Activated naive CD8-positive, alpha-beta T cell treated with anti-CD3 and anti-CD28 coated beads, Interleukin-2, amount 50 U/mL, for 24 hours (primary cell): ENCODE measurements at places on chromosomes 2 and 18.

- no peak for DNase-seq
These were observed 175.8 kb upstream of the ZSWIM2 start for GRCh38 chr2:187024739-187025138.

GRCh38 chr2:188450732-188451483 is 159.2 kb downstream of the GULP1 start:
- no peak for DNase-seq

DNA sequence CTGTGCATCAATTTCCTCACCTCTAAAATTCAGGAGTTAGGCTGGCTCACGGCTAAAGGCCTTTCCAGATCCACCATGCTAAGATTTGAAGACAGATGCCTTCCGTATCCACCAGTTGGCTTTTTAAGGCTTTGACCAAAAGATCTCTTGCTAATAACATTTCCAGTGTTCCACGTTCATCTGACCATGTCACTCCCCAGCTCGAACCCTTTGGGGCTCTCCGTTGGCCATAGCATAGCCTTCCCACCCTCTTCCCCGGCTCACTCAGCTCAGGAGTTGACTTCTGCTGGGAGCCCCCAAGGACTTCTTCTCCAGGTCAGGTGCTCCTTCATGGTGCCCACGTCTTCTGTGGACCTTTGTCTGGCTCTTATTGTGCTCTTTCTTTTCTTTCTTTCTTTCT is 53.3 kb downstream of the MYCN start:
- no peak for DNase-seq

DNA sequence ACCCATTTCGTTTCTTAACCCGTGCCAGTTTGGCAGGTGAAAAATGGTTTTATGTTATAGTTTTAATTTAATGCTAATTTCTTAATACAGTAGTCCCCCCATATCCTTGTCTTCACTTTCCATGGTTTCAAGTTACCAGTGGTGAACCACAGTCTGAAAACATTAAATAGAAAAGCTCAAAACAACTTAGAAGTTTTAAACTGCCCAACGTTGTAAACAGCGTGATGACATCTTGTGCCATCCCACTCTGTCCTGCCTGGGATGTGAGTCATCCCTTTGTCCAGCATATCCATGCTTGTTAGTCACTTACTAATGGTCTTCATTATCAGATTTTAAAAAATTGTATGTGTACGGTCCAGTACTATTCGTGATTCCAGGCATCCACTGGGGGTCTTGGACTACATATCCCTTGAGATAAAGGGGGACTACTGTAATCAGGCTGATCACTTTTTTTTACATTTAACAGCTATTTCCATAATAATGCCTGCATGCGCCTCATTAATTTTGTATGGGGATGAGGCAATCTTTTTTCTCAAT is 31.9 kb downstream of the SLC66A3 start:
- no peak for DNase-seq

DNA sequence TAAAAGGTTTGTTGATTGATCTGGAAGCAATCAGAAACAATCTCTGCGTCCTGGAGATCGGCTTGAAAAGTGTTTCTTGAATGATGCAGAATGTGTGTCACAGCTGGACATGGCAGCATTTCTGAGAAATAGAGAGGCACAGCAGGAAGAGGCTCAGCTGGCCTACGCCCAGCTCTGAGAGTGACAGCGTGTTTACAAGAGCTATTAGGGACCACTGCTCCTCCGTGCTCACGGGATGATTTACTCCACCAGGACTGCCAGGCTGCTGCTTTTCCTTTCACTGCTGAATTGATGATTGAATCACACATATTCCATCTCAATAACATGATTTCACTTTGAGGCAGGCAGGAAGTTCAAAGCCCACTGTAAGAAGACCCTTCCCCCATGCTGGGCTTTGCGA is 62.8 kb downstream of the GALNT14 start:
- DNase-seq: no peak

DNA sequence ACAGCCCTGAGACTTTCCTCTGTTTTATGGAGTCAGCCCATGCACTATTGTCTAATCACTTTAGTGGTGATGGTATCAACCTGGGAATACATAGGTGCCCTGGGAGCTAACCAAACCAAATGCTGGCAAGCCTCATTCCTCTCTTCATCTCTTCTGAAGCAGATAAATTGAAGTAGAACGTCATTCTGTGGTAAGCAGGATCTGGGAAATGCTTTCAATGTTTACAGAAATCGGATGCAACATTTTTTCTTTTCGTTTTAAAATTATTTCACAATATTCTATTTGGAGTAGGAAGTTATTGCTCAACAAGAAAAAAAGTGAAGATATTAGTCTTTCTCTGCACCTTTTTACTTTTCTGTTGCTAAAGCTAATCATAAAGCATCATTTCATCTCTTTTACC is 114.2 kb downstream of the RBMS1 start:
- no peak for DNase-seq

GRCh38 chr2:46125798-46126197 is 171.4 kb upstream of the EPAS1 start:
- no peak for DNase-seq

- no peak for DNase-seq
These were observed 38.2 kb downstream of the NRP2 start for GRCh38 chr2:205720451-205720902.

DNA sequence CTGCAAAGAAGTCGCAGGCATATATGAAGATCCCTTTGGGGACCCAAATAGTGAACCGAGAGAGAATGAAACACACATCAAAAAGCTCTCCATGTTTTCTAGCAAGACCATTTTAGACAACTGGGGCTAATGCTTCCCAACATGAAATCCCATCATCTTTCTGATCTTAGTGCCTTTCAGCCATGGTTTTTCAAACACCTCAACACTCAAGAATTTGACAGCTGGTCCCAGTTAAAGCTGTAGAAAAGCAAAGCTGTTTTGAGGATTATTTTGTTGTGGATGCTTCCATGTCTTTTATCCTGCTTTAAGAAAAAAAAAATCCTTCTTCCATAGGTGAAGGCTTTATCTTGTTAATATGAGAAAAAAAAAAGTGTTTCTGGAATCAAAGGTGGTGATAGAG is 259.1 kb downstream of the STK39 start:
- DNase-seq: no peak

GRCh38 chr2:85737961-85738360 is 15.8 kb upstream of the ATOH8 start:
- DNase-seq: no peak

GRCh38 chr2:161039071-161039470 is 121.2 kb upstream of the TANK start:
- DNase-seq: no peak

DNA sequence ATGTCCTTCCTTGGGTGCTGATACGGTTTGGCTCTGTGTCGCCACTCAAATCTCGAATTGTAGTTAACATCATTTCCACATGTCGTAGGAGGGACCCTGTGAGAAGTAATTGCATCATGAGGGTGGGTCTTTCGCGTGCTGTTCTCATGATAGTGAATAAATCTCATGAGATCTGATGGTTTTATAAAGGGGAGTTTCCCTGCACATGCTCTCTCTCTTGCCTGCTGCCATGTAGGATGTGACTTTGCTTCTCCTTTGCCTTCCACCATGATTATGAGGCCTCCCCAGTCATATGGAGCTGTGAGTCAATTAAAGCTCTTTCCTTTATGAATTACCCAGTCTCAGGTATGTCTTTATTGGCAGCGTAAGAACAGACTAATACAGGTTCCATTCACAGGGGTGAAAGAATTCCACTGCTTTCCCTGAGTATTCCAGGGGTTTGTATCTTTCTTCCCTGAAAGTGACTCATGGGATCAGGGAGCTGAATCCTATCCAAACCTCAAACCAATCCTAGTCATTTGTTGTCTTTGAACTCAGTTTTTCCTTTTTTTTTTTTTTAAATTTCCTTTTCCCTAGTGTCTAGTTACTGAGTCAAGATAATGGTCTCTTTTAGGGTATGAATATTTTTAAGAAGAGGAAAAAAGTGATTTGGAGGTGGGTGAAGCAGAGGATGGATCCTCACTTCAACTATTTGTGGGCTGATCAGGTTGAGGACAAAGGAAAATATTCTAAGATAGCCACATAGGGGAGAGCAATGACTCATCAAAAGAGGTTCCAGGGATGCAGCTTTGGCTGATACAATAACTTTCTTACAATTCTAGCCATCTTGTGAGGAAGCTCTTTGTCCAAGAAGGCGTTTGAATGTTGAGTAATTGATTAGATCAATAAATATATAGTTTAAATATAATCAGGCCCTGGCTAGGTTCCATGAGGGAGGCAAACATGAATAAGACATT is 19.5 kb upstream of the KCNE4 start:
- DNase-seq: no peak

GRCh38 chr2:151907286-151908203 is 79.3 kb upstream of the ARL5A start:
- no peak for DNase-seq

DNA sequence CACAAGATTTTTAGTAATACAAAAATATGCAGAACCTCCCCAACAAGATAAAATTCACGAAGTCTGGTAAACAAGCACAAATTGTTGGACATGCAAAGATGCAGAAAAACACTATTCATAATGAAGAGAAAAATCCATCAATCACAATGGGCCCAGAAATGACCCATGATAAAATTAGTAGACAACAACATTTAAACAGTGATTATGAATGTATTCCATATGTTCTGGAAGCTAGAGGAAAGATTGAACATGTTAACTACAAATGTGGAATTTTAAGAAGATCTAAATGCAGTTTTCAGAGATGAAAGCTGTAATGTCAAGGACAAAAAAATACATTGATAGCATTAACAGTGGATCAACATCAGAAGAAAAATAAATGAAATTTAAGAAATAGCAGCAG is 243.3 kb upstream of the LINC00305 start:
- no peak for DNase-seq

DNA sequence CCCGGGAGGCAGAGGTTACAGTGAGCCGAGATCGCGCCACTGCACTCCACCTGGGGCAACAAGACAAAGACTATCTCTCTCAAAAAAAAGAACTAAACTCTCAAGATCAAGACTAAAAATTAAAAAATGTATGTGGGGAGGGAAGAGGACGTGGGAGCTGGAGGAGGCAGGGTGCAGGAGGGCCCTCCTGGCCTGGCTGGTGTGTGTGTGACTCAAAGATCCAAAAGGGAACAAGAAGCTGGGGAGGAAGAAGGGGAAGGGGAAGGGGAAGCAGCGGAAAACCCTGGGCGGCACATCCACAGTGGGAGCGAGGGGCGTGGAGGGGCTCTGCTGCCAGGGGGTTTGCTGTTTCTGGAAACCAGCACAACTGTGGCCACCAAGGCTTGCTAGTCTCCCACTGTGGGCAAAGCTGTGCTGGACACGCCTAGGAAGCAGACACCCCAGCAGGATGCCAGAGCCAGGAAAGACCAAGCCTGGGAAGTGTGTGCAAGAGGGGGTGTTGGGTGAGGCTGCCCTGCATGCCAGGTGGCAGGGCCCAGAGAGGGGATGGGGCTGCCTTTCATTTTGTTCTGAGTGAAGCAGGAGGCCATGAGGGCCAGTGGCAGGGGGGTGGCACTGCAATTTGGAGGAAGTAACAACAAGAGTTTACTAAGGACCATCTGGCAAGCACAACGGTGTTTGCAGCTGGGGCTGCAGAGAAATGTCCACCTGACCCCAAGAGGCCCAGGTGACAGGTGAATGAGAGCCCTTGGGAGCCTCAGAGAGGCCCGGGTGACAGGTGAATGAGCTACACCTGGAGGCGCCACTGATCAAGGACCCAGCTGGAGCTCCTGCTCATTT is 44.5 kb downstream of the ANO7 start:
- DNase-seq: no peak
